CD4-positive, alpha-beta memory T cell (primary cell): ENCODE measurements at places on chromosomes 3 and 15. TPM values are rescaled to one million over a fixed set of nuclear protein-coding genes. Genes with fewer than 3 reads are reported as not detected.
A peak's percentile ranks its signal among the peaks of the same experiment; 100 is the strongest.

DNA sequence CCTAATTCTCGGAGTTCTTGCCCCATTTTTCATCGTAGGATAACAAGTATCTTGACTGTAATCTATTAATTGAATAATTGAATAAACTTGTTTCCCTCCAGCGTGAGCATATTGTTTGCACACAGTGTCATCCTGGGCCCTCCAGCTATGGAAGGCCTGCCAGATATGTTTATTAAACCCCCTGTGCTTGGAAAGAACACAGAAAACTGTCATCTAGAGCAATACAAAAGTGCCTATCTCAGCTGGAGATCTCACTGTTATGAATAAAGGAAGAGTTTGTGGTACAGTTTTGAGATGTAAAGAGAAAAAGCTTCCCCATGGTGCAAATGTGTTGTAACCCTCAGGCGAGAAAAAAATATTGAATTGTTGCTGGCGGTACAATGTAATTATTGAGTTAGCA, 405.9 kb downstream of the SOX2 start:
- no peaks in the 10 kb centered on the region for H3K36me3 ChIP-seq
- H3K27me3 ChIP-seq = no peaks in the 10 kb centered on the region
- H3K27ac ChIP-seq = no peak overlapping the region

DNA sequence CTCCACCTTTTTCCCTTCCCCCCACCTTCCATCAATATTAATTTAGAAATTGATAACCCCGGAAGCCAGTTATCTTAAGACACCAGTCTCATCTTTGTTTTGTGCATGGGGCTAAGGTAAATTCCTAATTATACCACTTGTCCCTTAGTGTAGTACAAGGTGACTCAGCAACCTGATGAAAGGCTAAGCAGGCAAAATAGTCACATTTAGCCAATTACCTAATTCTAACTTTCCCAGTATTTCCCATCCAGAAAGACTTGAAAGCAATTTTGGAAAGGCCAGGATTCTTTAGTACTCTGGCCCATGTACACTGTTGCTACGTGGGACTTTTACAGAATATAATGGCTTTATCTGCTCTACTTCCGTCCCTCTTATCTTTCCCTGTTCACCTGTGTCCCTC, 72.6 kb downstream of the SETD5 start:
- DNase-seq = no peak
- peaks cover 96% of the 10 kb centered on the region for H3K36me3 ChIP-seq
- H3K27ac ChIP-seq = no peak overlapping the region
- no peaks in the 10 kb centered on the region for H3K4me1 ChIP-seq
- H3K4me3 ChIP-seq = no peak overlapping the region

DNA sequence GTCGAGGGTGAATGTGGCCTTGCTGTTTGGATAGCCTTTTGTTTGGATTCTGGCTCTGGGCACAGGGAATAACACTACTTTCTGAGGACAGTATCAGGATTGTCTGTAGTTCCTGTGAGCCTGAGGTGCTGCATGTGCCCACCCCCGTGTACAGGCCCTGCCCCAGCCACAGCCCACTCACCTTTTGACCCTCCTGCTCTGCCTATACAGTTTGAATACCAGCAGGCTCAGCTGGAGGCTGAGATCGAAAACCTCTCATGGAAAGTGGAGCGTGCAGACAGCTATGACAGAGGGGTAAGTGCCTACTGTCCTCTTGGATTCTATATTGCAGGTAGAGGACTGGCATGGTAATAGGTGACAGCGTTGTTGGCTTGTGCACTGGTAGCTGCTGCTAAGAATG, 7.4 kb upstream of the P4HTM start:
- no peak overlapping the region for H3K4me3 ChIP-seq
- no peak overlapping the region for H3K27ac ChIP-seq
- no peaks in the 10 kb centered on the region for H3K27me3 ChIP-seq
- peaks cover 47% of the 10 kb centered on the region for H3K36me3 ChIP-seq
- peaks cover 5% of the 10 kb centered on the region for H3K4me1 ChIP-seq

GRCh38 chr3:34218706-34219385, 420.4 kb downstream of the PDCD6IP start:
- H3K4me1 ChIP-seq = no peaks in the 10 kb centered on the region
- no peak overlapping the region for H3K4me3 ChIP-seq
- DNase-seq = no peak
- no peaks in the 10 kb centered on the region for H3K27me3 ChIP-seq
- no peaks in the 10 kb centered on the region for H3K36me3 ChIP-seq
- H3K27ac ChIP-seq = no peak overlapping the region

DNA sequence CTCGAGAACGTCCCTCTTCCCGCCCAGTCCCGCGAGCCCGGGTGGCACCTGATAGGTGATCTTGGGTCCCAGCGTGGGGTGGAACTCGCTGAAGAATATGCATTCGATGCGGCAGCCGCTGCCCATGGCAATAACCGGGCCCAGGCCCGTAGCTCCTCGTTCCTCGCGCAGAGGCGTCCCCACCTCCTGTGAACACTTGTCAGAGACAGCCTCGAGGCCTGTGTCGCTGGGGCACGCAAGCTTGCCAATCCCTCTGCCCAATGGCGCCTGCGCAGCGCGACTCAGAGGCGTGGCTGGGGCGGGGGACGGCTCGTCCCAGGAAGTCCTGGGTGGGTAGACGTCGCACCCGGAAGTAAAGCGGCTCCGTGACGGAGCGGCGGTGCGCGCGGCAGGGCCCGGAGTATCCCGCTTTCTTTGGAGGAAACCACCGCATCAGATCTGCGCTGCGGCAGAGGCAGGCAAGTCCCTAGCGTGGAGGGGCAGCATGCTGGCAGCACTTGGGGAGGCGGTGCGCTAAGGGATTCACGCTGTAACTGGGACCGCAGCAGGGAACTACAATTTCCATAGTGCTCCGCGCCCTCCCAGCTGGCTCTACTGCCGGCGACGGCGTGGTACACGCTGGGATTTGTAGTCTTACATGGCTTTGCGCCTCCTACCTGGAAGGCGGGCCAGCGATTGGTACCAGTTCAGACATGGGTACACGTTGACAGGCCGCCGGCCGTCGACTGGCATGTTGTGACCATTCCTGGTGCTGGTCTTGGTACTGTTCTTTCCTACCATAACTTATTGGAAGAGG, at the start of the genes CYB561D2 and NPRL2:
Gene CYB561D2 (plus strand): TSS at position 336 of the 796 bp plus-strand sequence. CDS start 572 bp downstream, outside the sequence.
Gene NPRL2 (minus strand): TSS at position 249 of the 796 bp plus-strand sequence. CDS start 123 bp downstream, at position 126.
- H3K4me1 ChIP-seq = peaks cover 58% of the 10 kb centered on the region
- peak within 1 kb of the TSS; percentile 66 for H3K4me3 ChIP-seq
- peaks cover 35% of the 10 kb centered on the region for H3K36me3 ChIP-seq
- peak; percentile 100 for DNase-seq
- H3K27me3 ChIP-seq = no peaks in the 10 kb centered on the region

DNA sequence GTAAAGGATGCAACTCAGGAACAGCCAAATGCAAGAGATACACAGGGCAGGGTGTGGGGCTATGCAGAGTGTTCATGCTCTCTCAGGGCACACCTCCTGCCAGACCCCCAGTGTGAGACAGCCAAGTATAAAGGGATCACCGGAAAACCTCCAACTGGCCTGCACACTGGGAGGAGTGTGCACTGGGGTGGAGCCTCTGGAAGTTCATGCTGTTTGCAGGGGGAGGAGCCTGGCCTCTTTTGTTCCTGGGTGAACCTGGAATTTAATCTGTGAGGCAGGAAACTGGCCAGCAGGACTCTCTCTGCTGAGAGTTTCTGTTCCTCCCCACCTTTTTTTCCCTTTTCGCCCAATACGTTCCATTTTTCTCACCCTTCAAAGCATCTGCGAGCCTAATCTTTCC, 204.1 kb downstream of the WNT5A start:
- no peaks in the 10 kb centered on the region for H3K36me3 ChIP-seq
- H3K27me3 ChIP-seq = no peaks in the 10 kb centered on the region
- H3K4me3 ChIP-seq = no peak overlapping the region
- H3K27ac ChIP-seq = no peak overlapping the region

- peaks cover 36% of the 10 kb centered on the region for H3K36me3 ChIP-seq
- no peak for DNase-seq
- no peaks in the 10 kb centered on the region for H3K27me3 ChIP-seq
- H3K4me1 ChIP-seq = no peaks in the 10 kb centered on the region
Measured at GRCh38 chr15:68151277-68151676, 53.9 kb downstream of the CALML4 start.

DNA sequence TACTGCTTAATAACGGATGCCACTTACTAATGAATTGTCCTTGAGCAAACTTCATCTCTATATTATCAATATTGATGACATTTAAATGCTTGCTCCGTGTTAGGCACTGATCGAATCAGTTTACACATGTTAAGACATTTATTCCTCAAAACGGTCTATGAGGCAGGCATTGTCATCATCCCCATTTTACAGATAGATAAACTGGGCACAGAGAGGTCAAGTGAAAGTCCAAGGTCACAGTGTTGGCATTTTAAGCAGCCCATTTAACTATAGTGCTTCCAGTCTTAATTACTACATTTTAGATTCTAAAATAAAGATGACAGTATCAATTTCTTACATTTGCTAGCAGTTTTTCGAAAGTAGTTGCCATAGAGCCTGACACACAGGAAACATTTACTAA, 966 bp upstream of the ABI3BP start:
- H3K36me3 ChIP-seq = no peaks in the 10 kb centered on the region
- H3K4me1 ChIP-seq = no peaks in the 10 kb centered on the region
- DNase-seq = no peak

- no peaks in the 10 kb centered on the region for H3K36me3 ChIP-seq
- no peaks in the 10 kb centered on the region for H3K27me3 ChIP-seq
- H3K4me3 ChIP-seq = no peak overlapping the region
- H3K27ac ChIP-seq = no peak overlapping the region
- DNase-seq = no peak
- H3K4me1 ChIP-seq = no peaks in the 10 kb centered on the region
Measured at GRCh38 chr3:64266065-64266931, 41.0 kb upstream of the PRICKLE2 start.

Gene GABRR3
- not detected for total RNA-seq

GRCh38 chr3:127706312-127706711, 33.6 kb downstream of the ABTB1 start:
- H3K27me3 ChIP-seq = no peaks in the 10 kb centered on the region
- H3K27ac ChIP-seq = no peak overlapping the region
- no peak overlapping the region for H3K4me3 ChIP-seq
- no peaks in the 10 kb centered on the region for H3K4me1 ChIP-seq
- H3K36me3 ChIP-seq = no peaks in the 10 kb centered on the region

DNA sequence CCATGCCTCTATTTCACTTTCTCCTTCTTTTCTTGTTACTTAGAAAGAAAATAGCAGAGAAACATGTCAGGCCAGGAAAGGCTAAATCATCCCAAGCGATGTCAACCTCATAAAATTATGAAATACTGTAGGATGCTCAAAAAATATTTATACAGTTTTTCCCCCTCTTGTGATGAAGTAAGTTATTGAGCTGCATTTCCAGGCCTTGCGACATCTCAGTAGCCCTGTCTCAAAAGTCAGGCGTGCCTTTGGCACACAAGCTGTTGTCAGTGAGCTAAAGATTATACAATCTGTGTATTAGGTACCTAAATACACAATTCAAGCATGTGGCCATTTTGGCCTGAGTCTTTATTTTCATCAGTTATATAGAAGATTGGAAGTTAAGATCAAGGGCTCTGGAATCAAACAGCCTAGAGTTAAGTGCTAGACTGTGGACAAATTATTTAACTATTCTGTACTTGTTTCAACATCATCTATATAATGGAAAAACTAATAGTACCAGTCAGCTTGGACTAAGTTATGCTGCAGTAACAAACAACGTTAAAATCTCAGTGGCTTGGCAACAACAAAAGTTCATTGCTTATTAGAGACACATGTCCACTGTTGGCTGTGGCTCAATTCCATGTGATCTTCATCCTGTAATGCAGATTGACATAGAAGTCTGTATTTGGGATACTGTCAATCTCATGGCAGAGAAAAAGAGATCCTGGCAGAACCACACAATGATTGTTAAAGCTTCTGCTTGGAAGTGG, 406.4 kb upstream of the PROK2 start:
- no peaks in the 10 kb centered on the region for H3K27me3 ChIP-seq
- no peak overlapping the region for H3K4me3 ChIP-seq
- H3K4me1 ChIP-seq = no peaks in the 10 kb centered on the region
- no peak for DNase-seq

GRCh38 chr3:133949438-133949837, 53.8 kb upstream of the RAB6B start:
- H3K27ac ChIP-seq = no peak overlapping the region
- no peak for DNase-seq
- no peak overlapping the region for H3K4me3 ChIP-seq
- H3K36me3 ChIP-seq = no peaks in the 10 kb centered on the region
- H3K4me1 ChIP-seq = no peaks in the 10 kb centered on the region

GRCh38 chr3:146557745-146558144, 13.3 kb upstream of the PLSCR1 start:
- no peak overlapping the region for H3K4me3 ChIP-seq
- no peak overlapping the region for H3K27ac ChIP-seq
- H3K27me3 ChIP-seq = no peaks in the 10 kb centered on the region
- H3K36me3 ChIP-seq = no peaks in the 10 kb centered on the region
- H3K4me1 ChIP-seq = no peaks in the 10 kb centered on the region

DNA sequence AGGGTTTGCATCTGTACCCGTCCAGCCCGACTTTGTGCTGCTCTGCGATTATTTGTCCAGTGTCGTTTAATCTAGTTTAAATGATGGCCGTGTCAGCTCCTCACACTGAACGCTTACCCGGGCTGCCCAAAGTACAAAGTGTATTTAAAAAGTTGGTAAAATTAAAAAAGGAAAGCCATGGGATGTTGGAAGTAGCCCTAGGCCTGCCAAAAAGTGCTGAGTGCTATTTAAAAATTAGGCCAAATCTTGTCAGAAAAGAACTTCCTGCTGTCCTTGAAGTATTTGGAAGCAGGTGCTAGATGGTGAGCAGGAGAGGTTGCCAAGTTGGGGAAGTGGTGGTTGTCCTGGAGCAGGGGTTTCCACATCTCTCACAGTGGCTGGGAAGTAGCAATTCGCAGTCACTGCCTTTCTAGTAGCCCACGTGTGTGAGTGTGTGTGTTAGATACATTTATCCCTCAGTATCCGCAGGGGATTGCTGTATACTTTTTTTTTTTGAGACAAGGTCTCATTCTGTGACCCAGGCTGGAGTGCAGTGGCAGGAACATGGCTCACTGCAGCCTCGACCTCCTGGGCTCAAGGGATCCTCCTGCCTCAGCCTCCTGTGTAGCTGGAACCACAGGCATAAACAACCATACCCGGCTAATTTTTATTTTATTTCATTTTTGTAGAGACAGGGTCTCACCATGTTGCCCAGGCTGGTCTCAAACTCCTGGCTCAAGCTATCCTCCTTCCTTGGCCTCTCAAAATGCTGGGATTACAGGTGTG, 664 bp downstream of the PPCDC start:
- peak overlapping the region; percentile 100 for H3K4me3 ChIP-seq
- peaks cover 21% of the 10 kb centered on the region for H3K4me1 ChIP-seq
- peak overlapping the region; percentile 76 for H3K27ac ChIP-seq
- H3K27me3 ChIP-seq = no peaks in the 10 kb centered on the region
- H3K36me3 ChIP-seq = no peaks in the 10 kb centered on the region

GRCh38 chr15:86892774-86893449, 813.2 kb downstream of the AGBL1 start:
- H3K4me1 ChIP-seq = no peaks in the 10 kb centered on the region
- no peaks in the 10 kb centered on the region for H3K36me3 ChIP-seq
- H3K4me3 ChIP-seq = no peak overlapping the region
- no peaks in the 10 kb centered on the region for H3K27me3 ChIP-seq
- H3K27ac ChIP-seq = no peak overlapping the region
- DNase-seq = no peak

Gene CCDC39
- total RNA-seq = not detected

- peak overlapping the region; percentile 59 for H3K4me3 ChIP-seq
- H3K4me1 ChIP-seq = peaks cover 46% of the 10 kb centered on the region
- H3K27ac ChIP-seq = peak overlapping the region; percentile 88
- H3K36me3 ChIP-seq = peaks cover 37% of the 10 kb centered on the region
Measured at GRCh38 chr3:197950677-197951061, 679 bp downstream of the RPL35A start.
